ENCODE measurements at places on chromosomes 5 and 9. TPM values are rescaled to one million over a fixed set of nuclear protein-coding genes. Genes with fewer than 3 reads are reported as not detected.

DNA sequence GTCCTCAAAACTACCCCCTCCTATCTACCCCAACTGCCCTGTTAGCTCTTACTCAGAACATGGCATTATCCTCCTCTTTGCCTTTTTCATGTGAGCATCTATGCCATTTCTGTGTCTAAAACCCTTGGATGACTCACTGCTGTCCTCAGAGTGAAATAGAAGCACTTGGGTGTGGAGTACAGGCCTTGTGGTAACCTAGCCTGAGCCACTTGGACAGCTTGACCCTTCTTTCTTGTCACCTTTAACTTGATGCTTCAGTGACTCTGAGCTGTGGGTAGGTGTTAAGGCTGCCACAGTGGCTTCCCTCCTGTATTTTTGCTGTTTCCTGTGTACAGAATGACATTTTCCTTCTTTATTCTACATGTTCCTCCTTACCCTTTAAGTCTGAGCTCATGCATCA, 391.4 kb downstream of the SH3GL2 start:
- no peaks in the 10 kb centered on the region for H3K27me3 ChIP-seq
- H3K4me3 ChIP-seq, result no peak overlapping the region
- no peak overlapping the region for H3K27ac ChIP-seq
- no peak for DNase-seq
- H3K36me3 ChIP-seq, result no peaks in the 10 kb centered on the region

DNA sequence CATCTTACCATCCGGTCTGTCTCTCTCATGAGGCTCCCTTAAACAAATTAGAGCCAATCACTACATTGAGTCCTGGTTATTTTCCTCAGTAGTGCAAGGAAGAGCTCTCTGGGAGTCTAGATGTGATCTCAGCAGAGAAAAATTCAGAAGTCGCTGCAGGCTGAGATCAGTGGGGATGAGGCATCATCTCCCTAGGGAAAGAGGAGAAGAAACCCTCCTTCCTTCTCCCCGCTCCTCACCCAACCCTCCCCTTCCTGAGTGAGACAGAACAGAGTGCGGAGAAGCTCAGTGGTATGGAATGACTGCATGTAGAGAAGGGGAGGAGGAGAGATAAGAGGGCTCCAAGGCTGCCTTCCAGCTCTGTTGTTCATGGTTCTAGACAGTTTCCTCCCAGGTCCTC, 80.5 kb downstream of the PAPPA start:
- H3K27ac ChIP-seq, result no peak overlapping the region
- no peak overlapping the region for H3K4me3 ChIP-seq
- no peaks in the 10 kb centered on the region for H3K36me3 ChIP-seq
- no peaks in the 10 kb centered on the region for H3K27me3 ChIP-seq

DNA sequence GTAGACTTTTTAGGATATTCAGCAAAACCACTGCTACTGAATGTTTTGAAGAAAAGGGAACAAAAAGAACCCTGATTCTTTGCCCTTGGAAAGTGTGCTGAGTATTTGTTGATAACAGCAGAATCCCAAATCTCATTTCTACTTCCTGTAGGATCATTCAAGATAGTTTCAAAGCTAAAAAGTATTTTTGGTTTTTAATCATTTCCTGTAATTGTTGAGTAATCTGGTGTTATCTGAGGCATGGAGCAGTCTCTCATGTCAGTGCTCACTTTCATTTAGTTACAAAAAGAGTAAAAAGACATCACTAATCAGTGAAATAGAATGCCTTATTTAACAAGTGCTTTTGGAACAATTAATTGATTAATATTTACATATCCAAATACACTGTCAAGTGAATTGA, 56.1 kb downstream of the ITGA2 start:
- H3K36me3 ChIP-seq, result peaks cover 36% of the 10 kb centered on the region
- peaks cover 45% of the 10 kb centered on the region for H3K4me1 ChIP-seq
- H3K27me3 ChIP-seq, result peaks cover 5% of the 10 kb centered on the region

- H3K4me3 ChIP-seq, result no peak overlapping the region
- H3K27me3 ChIP-seq, result no peaks in the 10 kb centered on the region
- no peak overlapping the region for H3K27ac ChIP-seq
- H3K4me1 ChIP-seq, result peaks cover 4% of the 10 kb centered on the region
- peaks cover 24% of the 10 kb centered on the region for H3K36me3 ChIP-seq
Measured at GRCh38 chr5:65768723-65769346, 46.8 kb downstream of the NLN start.

Gene NDUFS4
- 53.4 TPM for total RNA-seq

Gene ADGRD2
- total RNA-seq, result not detected

Gene MYMK
- total RNA-seq, result not detected

Gene MAST4
- 5.5 TPM for total RNA-seq

Gene RMRP
- total RNA-seq, result 12,592 TPM

Gene STPG3
- not detected for total RNA-seq

Gene WDR31
- 0.47 TPM for total RNA-seq

Data from activated CD8-positive, alpha-beta T cell treated with anti-CD3 and anti-CD28 coated beads, Interleukin-2, amount 10 ng/mL, durations not matched to agents 7 days and 5 days (primary cell).